Osteocyte (in vitro differentiated cells): ENCODE measurements at places on chromosomes 12 and 14. TPM values are rescaled to one million over a fixed set of nuclear protein-coding genes. Genes with fewer than 3 reads are reported as not detected.

GRCh38 chr14:83300476-83301064 lies 1766.9 kb upstream of the SEL1L start:
- DNase-seq = no peak

GRCh38 chr14:95323361-95323760 lies 3.7 kb upstream of the CLMN start:
- no peak for DNase-seq

Gene TTC6
- not detected in 2 replicates for total RNA-seq

GRCh38 chr12:39595928-39596327 lies 23.7 kb downstream of the ABCD2 start:
- DNase-seq = no peak

DNA sequence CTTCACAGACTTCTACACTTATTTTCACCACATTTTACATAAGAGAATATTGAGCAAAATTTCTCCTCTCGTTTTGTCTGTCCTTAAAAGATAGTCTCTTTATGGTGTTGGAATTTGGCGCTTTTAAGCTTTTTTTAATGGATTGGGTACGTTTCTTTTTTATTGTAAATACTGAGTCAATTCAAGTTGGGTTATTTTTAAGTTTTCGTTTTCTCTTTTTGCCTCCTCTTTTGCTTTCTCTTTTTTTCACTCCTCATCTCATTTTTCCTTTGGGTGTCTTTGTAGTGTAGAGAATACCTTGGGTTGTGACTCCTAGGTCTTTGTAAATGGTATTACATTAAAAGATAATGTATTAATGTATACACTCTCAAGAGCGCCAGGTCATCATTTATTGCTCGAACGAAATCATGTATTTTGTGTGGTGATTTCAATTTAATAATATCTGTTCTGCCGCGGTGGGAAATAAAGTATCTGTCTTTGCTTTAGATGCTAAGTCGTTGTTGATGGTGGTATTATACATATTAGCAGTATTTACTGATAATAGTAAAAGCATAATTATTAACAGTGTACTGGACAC lies 845 bp downstream of the TMX1 start:
- DNase-seq = no peak

DNA sequence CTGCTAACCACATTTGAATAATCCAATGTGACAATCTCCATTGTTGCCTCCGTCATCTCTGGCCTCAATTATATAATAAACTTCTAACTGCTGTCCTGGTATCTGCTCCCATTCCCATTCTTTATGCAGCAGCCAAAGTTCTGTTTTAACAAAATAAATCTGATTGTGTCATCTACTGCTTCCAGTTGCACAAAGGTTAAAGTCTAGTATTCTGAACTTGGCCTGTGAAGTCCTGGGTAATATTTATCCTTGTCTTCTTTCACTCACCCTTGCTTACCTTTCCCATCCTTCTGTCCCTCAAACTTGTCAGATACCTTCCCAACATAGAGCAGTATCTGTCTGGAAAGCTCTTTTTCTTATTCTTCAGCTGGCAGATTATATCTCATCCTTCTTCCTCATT lies 19.3 kb upstream of the STRAP start:
- no peak for DNase-seq

Gene SOX5
- 5.4 and 6.3 TPM in 2 replicates for total RNA-seq

DNA sequence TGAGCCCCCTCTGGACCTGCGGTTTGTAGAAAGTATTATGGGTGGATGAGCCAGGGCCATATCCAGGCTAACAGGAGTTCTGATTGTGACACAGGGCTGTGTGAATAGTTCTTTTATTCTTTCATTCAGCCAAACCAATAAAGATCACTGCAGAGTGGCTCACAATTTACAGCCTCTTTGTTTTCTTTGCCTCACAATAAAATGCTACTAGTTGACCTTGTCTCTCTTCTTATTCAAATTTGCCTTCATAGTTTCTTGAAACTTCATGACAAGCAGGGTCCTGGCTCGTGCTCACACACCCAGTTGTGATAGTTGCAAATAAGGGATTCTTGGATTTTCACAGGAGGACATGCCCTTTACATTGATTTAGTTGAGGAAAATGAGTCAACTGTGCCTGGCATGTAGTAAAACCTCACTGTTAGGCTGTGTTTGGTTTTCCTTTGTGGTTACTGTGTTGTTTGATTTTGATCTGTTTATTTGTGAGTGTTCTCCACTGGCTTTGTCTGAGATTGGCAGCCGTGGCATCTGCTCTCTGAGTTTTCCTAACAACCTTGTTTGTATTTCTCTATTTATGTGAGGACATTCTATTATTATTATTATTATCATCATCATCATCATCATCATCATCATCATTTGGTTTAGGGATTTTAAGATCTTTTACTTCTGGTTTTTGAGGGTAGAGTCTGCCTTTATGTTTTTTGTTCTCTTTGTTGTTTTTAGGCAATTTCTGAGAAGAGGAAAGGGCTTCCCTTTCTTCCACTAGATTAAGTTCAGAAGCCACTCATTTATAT lies 2.7 kb upstream of the KRT6B start:
- no peak for DNase-seq

- DNase-seq = no peak
Measured at GRCh38 chr12:117124421-117125271, 25.4 kb upstream of the TESC start.

- no peak for DNase-seq
Measured at GRCh38 chr12:22043943-22044342, 2.1 kb upstream of the CMAS start.

- DNase-seq = no peak
Measured at GRCh38 chr12:57797933-57798332, 15.3 kb downstream of the TSFM start.
